ENCODE measurements at places on chromosomes 1 and 21. TPM values are rescaled to one million over a fixed set of nuclear protein-coding genes. Genes with fewer than 3 reads are reported as not detected.

GRCh38 chr1:21277180-21277579 is 13.1 kb downstream of the ECE1 start:
- H3K36me3 ChIP-seq = no peaks in the 10 kb centered on the region
- peaks cover 2% of the 10 kb centered on the region for H3K4me1 ChIP-seq
- no peaks in the 10 kb centered on the region for H3K27me3 ChIP-seq

GRCh38 chr1:38815903-38816627 is 43.5 kb downstream of the RRAGC start:
- H3K36me3 ChIP-seq = no peaks in the 10 kb centered on the region
- no peak for DNase-seq
- H3K27ac ChIP-seq = no peak overlapping the region
- no peaks in the 10 kb centered on the region for H3K27me3 ChIP-seq

DNA sequence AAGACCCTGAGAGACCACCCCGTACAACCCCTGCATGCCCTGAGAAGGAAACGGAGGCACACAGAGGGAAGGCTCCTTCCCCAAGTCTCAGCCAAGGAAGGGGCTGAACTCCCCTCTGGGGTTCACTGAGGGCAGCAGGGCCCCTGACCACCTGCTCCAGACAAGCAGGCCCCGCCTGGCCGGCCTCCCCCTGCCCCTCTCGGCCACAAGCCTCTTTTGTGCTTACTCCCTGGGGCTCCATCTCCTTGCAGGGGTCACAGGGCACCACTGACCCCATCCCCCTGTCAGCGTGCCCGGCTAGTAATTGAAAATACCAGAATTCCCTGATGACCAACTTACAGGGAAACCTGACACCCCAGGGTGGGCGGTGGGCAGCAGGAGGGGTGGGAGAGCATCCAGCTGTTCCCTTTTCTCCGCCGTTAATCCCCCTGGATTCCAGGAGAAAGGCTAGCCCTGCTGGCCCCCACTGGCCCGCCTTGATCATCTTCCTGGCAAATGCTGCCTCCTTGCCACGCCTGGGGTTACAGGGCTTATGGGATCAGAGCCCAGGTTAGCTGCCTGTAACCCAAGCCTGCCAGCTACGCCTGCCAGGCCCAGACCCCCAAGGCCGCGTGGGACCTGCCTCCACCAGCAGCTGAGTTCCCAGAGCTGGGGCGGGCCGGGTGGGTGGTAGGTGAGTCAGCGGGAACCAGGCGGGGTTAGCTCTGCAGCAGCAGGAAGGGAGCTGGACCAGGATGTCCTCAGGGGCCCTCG is 96.1 kb downstream of the LACTBL1 start:
- H3K36me3 ChIP-seq = no peaks in the 10 kb centered on the region
- no peak for DNase-seq
- no peaks in the 10 kb centered on the region for H3K4me1 ChIP-seq
- no peak overlapping the region for H3K27ac ChIP-seq
- no peak overlapping the region for H3K4me3 ChIP-seq

- no peak for DNase-seq
- no peak overlapping the region for H3K27ac ChIP-seq
- no peaks in the 10 kb centered on the region for H3K4me1 ChIP-seq
- H3K36me3 ChIP-seq = no peaks in the 10 kb centered on the region
- H3K4me3 ChIP-seq = no peak overlapping the region
Observed at GRCh38 chr1:82000221-82000620, 199.5 kb downstream of the ADGRL2 start.

GRCh38 chr1:160634543-160635491 is 12.0 kb downstream of the SLAMF1 start:
- DNase-seq = no peak
- H3K4me1 ChIP-seq = no peaks in the 10 kb centered on the region

DNA sequence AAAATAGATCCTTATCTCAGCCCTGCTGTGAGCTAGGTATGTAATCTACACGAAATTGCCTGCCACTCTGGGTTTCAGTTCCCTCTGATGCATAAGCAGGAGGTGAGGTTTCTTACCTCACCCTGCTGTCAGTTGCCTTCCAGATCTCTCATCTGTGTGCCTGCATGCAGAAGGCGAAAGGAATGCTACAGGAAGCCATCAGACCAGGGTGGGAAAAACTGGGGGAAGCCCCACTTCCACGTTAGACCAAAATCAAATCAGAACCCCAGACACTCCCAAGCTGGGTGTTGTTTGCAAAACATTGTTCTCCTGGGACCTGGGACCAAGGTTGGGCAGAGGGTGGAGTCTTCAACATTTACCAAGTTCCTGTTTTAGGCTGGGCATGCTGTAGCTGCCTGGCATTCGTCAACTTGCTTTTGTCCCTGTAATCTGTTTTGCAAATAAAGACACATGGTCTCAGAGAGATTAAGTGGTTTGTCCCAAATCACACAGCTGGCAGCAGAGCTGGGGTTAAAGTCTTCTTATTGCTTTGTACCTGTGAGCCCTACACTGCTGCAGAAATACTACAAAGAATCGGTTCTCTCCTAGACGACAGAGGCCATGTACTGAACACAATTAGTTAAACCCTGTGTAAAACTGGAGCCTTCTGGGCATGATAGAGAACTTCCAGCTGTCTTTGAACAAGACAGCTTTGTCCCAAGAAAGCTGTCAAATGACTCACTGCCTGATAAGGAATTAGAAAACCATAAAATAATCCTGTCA is 389.7 kb upstream of the RUNX1 start:
- H3K36me3 ChIP-seq = no peaks in the 10 kb centered on the region
- H3K4me3 ChIP-seq = no peak overlapping the region
- H3K27me3 ChIP-seq = no peaks in the 10 kb centered on the region
- no peaks in the 10 kb centered on the region for H3K4me1 ChIP-seq

- no peaks in the 10 kb centered on the region for H3K36me3 ChIP-seq
- no peaks in the 10 kb centered on the region for H3K27me3 ChIP-seq
- no peak overlapping the region for H3K4me3 ChIP-seq
- no peak for DNase-seq
- H3K4me1 ChIP-seq = no peaks in the 10 kb centered on the region
Observed at GRCh38 chr1:94768036-94768435, 52.1 kb upstream of the SLC44A3 start.

DNA sequence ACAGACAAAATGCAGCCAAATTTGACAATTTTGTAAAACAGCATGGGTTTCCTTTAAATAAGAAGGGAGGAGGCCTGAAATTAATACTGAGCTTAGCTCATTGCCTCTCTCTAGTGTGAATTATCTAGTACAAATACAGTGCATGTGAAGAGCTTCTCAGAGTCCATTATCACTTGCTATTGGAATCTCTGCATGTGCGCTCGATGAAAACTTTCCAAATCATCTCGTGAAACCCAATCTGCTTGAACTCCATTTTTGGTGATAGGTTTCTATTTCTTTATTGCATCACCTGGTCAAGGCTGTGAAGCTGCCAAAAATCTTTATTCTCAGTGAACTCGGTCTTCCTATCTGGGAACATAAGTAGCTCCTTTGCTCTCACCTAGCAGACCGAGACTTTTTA is 49.5 kb upstream of the LYPLAL1 start:
- no peaks in the 10 kb centered on the region for H3K36me3 ChIP-seq
- H3K27me3 ChIP-seq = no peaks in the 10 kb centered on the region
- H3K4me3 ChIP-seq = no peak overlapping the region
- no peak overlapping the region for H3K27ac ChIP-seq
- no peaks in the 10 kb centered on the region for H3K4me1 ChIP-seq

Gene GJB4
- not detected for total RNA-seq

Measured in breast epithelium (tissue), 4 donors.